Muscle of back (tissue), 13 donors: ENCODE measurements at places on chromosomes 12 and 14. TPM values are rescaled to one million over a fixed set of nuclear protein-coding genes. Genes with fewer than 3 reads are reported as not detected.

JPH4 gene
- polyA plus RNA-seq, result 3.4 TPM

DNA sequence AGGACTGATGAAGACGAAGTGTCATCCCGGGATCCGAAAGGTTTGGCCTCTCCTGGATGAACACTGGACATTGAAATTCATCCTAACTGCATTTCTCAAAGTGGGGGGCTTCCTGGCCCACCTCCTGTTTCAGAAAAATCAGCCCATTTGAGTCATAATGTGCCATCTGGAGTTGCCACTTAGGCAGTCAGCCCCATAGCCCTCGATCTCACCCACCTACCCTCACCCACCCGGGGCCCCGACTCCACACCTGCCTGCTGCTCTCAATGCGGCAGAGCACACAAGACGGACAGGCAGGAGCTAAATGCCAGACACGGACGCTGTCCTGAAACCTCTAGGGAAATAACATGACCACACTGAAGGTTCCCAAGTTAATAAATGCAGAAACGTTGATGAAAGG, 12.6 kb downstream of the DLK1 start:
- no peak for DNase-seq

GRCh38 chr12:43736927-43737440, 21.6 kb downstream of the PUS7L start:
- DNase-seq, result no peak

GRCh38 chr12:112616469-112617152, 174.9 kb upstream of the RPH3A start:
- DNase-seq, result no peak

DNA sequence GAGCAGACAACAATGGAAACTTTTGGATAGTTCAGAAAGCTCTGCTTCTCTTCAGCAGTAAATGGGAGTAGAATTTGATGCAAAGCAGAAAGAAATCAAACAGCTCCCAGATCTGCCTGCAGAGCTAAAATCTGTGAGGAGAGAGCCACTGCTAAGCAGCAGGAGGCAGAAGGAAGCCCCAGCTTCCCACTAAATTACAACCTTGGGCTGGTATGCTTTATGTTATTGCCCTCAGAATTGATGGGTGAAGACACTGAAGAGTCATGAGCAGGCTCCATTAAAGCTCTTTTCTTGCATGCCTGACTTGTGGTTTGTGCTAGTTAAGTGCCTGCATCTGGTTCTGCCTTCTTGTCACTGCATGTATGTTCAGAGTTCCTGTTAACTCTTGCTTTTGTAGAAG, 8.4 kb downstream of the ZC2HC1C start:
- DNase-seq, result no peak
